ENCODE measurements at places on chromosomes 12 and 14.

GRCh38 chr14:66078006-66078405 lies 408.2 kb upstream of the CCDC196 start:
- no peak for DNase-seq

DNA sequence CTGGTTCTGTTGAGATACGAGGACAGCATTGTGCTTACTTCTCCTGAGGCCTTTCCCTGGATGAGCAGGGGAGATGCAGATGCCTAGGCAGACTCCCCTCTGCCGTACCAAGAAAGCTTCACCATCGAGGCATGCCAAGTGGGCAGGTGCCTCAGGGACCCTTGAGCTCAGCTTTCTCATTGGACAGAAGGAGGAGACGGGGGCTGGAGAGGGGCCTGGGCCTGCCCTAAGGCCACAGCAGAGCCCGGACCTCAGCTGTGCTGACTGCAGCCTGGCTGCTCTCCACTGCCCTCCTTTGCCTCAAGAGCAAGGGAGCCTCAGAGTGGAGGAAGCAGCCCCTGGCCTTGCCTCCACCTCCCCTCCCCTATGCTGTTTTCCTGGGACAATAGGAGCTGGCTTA lies 23.4 kb downstream of the SERPINA1 start:
- no peak for DNase-seq

- no peak for DNase-seq
Measured at GRCh38 chr14:73173092-73173735, 36.9 kb downstream of the PSEN1 start.

DNA sequence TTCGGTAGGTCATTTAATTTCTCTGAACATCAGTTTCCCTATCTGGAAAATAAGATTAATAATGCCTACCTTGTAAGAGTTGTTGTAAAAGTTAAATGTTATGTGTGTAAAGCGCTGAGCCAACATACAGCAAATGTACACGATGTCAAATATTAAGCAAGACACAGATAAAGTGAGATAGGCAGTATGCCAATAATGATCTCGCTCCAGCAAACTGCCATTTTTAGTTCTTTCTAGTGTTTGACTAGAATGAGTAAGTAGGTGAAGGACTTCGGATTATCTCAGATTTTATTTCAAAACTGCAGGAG lies 840 bp downstream of the DHRS7 start:
- DNase-seq, result no peak

GRCh38 chr14:96109596-96110355 lies 70.6 kb downstream of the C14orf132 start:
- no peak for DNase-seq

GRCh38 chr12:92735131-92735721 lies 32.4 kb downstream of the PLEKHG7 start:
- DNase-seq, result no peak

DNA sequence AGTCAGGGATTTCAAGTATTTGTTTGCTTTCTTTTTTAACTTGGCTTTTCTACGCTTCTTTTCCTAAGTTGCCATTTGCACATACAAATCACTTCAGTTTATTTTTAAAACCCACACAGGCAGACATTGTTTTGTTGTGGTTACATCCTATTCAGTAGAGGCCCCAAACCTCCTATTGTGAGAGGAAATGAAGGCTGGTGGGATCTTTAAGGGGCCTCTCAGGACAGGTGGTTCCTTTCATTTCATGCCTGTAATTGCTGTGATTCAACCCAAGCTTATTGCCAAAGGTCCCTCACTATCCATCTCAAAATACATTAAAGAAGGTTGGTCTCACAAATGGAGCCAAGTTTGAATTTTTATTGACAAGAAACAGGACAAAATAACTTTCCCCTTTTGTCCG lies 257.1 kb downstream of the ADAMTS20 start:
- no peak for DNase-seq

DNA sequence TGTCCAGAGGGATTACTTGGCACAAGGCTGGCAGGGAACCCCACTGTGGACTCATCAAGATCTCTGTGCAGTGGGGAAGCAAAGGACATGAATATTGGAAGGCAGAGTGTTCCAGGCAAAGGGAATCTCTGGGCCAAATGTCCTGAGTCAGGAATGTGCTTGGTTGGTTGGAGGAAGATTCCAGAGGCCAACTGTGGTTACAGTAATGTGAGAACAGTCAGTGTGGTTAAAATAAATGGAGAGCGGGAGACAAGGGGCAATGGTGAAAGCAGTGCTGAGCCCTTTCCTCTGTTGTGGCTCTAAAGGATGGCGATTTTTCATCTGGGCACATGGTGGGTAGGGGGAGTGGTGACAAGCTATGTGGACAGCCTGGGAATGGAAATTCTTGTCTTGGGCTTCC lies 948.2 kb downstream of the BCL11B start:
- DNase-seq, result no peak

GRCh38 chr14:46581036-46581671 lies 70.4 kb downstream of the RPL10L start:
- DNase-seq, result peak; percentile 13

GRCh38 chr14:89507926-89508460 lies 91.0 kb upstream of the FOXN3 start:
- DNase-seq, result no peak

DNA sequence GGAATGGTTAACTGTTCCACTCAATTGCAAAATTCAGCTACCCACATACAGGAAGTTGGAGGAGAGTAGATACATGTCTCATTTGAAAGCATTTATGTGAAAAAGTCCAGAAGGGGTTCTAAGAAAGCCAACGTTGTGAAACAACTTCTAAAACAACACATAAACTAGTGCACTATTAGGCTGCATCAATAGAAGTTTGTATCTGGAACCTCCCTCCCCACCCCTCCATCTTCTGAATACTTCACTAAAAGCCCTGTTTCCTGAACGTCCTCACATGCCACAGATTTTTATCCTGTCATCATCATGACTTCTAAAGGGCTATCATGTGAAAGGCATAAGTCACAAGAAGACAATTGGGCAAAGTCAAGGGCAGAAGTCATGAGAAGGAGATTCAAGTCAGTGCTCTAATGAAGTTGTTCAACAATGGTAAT lies 5.5 kb downstream of the KRT79 start:
- DNase-seq, result no peak

DNA sequence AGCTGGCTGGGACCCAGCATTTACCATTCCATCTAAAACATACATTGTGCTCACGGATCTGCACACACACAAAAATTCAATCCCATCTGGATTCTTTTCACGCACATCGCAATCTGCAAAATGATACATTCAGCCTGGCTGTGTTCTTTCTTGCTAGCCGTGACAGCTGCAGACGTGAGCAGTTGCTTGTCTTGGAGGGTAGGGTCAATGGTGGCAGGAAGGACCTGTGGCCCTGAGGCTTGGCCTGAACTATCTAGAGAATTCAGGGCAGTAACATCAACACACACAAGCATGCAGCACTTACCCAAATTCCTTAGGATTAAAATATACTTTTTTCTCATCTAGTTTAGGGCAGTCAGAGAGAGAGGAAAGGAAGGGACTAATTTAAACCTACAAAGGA lies 72.0 kb downstream of the DICER1 start:
- no peak for DNase-seq

- DNase-seq, result no peak
Measured at GRCh38 chr14:60863249-60863648, 117.6 kb downstream of the TRMT5 start.

DNA sequence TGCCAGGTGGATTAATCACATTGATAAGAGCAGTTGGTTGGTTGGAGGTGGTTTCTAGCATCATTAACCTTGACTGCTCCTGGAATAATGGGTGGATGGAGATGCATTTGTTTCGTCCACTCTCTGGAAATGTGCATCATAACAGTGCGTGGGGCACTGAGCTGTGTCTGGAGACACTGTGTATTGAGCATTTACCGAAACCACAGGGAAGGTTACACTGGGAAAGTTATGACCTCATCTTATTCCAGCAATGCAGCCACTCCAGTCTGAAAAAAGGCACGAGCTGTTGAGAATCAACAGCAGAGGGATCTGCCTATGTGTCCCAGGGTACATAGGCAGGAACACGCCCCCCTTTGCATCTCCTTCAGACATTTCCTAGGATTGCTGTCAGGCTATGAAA lies 27.2 kb downstream of the RNFT2 start:
- no peak for DNase-seq

DNA sequence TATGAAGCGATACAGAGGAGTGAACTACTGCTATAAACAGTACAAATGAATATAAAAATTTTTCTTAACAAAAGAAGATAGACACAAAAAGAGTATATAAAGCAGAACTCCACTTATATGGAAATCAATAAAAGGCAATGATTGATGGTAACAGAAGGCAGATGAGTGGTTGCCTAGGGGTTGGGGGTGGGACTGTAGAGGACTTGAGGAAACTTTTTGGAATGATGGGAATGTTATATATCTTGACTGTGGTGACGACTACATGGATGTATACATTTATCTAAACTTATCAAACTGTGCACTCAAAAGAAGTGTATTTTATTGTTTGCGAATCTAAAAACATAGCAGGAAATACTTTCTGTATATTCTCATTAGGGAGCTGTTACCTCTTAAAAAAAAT lies 89.1 kb downstream of the PTCSC3 start:
- DNase-seq, result no peak
